ENCODE measurements at places on chromosomes 2 and 18.

GRCh38 chr2:162365392-162365791 lies 21.5 kb downstream of the GCA start:
- no peak for DNase-seq

- DNase-seq: no peak
These were observed 1.8 kb downstream of the ENOSF1 start for GRCh38 chr18:710418-711300.

GRCh38 chr2:20838016-20838415 lies 15.1 kb upstream of the LDAH start:
- DNase-seq: no peak

- no peak for DNase-seq
These were observed 15.4 kb downstream of the SLC35F5 start for GRCh38 chr2:113741091-113741490.

- DNase-seq: peak; percentile 53
These were observed 31.5 kb downstream of the ACVR1C start for GRCh38 chr2:157596992-157597681.

- DNase-seq: no peak
These were observed 273.3 kb downstream of the NDUFA10 start for GRCh38 chr2:239751679-239752355.

DNA sequence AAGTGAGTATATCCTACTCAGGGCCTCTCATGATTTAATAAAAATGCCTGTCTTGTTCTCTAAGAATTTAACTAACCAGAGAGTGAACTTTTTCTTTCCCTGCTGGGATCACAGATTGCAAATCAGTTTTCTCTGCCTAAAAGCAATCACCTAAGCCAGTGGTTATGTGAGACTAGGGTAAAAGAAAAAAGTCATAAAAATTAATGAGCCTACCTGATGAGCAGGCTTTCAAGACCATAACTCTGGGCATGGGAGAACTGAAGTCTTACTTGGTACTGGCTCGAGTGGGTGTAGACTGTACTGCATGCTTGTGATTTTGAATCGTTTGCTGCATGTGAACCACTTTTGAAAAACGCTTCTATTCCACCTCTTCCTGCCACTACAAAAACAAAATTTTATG lies 1677.0 kb upstream of the LRRTM1 start:
- no peak for DNase-seq

DNA sequence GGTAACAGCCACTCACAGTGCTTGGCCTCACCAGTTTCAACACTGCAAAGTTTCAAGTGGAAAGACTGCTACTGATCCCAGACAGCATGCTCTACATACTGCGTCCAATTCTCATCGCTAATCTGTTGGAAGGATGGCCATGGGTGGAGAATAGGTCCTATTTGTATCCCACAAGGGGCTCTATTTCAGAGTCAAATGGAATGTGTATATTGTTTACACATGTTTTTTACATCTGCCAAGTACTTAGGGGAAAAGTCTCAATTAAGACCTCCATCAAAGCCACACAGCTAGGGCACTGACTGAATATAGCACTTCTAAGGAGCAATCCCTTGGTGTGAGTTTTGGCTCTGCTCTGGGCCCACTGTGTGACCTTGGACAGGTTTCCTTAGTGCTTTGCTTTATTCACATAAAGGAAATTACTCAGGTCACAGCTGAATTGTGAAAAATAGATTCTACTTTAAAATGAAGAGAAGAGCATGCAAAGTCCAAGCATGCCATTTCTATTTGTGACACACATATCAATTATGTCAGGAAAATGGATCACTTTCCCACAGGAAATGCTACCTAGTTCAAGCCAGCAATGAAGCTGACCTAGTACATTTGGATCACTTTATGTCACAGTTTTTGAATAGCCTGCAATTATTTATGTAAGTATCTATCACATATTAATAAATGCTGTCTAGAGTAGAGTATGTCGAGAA lies 112.9 kb upstream of the STK17B start:
- DNase-seq: no peak

DNA sequence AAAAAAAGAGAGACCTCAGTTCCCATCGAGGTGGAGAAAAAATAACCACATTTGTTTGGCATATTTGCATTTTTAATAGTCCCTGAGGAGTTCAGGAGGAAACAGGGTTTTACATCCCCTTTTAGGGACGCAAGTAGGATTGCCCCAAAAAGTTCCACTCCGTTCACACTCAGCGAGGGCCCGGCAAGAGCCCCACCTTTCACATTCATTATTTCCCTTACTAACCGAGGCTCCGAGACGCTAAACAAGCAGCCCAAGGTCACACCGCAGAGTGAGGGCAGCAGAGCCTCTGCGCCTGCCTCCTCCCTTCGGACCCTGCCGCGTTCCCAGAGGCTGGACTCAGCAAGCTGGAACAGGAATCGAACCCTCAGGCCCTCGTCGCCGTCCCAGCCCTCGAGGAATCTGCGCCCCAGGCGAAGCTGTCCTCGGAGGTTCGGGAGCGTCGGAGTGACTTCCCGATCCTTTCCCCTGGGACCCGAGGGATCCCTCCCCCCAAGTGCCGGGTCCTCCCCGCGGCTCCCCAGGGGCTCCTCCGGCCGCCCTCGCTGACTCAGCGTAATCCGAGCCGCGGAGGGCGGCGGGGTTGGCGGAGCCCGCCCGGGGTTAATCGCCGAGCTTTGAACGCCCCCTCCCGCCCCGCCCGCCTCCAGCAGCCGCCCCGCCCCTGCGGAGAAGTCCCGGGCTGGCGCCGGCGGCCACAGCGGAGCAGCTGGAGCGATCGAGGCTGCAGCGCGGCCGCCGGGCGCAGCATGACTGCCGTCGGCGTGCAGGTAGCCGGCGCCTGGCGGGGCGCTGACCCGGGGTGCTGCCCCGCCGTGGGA lies at the start of gene TMEM37:
TSS of gene TMEM37 (plus strand) at position 700 of the 821 bp plus-strand sequence. CDS start at position 750, 50 bp downstream.
- DNase-seq: peak; percentile 96

DNA sequence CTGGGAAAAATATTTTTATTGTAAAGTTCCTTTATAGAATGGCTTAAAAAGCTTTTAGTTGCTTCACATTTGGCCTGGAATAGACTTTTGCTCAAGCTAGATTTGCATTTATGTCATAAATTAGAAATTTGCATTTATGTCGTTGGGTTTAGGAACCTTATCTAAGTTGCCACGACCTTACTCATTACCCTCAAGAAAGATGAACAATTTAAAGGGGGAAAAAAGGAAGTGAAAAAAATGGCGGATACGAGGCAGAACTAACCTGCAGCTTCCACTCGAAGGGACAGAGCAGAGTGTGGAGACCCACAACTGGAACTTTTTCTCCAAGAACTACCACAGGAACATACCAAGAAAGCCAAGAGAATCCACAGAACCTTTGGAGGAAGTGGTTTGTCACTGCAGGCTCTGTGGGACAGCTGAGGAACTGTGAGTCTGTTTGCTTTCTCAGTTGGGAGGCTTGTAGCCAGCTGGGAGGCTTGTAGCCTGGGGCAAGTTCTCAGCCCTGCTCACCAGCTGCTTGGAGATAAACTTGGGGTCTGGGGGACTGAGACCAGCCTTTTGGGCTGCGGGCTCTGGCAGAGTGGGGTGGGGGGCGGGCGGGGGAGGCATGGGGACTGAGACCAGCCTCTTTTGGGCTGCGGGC lies 349.9 kb upstream of the MEIS1 start:
- DNase-seq: peak; percentile 69

- peak; percentile 63 for DNase-seq
These were observed 12.6 kb downstream of the TMEM131 start for GRCh38 chr2:97983134-97983533.

DNA sequence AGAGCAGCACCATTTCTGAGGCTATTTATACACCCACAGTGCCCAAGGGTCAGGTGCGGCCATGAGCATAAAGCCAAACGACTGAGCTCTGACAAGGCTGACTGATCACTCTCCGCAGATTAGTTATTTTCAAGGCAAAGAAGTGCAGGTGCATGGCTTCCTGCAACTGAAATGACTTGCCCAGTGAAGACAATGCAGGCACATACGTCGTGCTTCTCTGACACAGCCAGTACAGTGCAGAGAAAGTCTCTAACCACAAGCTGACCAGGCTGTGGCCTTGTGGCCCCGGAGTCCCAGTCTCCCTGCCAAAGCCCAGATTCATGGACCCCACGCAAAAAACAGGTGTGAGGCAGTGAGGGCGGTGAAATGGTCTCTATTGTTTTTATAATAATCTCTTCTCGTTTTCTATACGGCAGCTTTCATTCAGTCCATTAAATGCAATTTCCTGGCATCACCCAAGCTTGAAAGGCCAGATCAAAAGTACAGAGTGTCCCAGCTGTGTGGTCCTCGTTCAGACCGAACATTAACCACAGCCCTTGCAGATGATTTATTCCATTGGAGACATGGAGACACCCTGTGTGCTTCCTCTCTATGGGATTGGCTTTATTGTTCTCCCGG lies 447.0 kb upstream of the ID2 start:
- DNase-seq: no peak

GRCh38 chr18:9850309-9850708 lies 35.5 kb upstream of the TXNDC2 start:
- DNase-seq: no peak

DNA sequence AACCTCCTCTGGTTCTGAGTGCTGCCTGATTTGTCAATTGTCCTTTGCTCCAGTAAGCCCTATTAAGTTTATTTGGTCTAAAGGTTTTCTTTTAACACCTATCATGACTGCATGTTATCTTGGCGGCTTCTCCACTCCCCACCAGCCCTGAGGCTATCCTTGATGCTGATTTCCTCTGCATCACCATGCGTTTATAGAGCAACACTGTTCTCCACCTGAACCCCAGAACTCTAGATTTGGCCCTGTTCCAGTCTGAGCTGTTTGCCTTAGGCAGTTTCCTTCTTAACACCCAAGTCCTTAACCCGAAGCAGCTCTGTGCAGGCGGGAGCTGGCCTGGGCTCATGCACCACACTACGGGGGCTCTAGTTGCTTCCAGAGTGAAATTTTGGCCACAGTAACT lies 98.2 kb upstream of the NPAS2 start:
- no peak for DNase-seq

GRCh38 chr2:134718817-134719814 lies at the start of gene TMEM163:
Gene TMEM163 (minus strand): TSS chr2:134719000.
- no peak for DNase-seq

GRCh38 chr2:131535526-131535925 lies 7.8 kb downstream of the CCDC74A start:
- DNase-seq: no peak
